ENCODE measurements at places on chromosomes 6 and 20.

GRCh38 chr6:168433898-168434297, 7.1 kb upstream of the SMOC2 start:
- DNase-seq = no peak

DNA sequence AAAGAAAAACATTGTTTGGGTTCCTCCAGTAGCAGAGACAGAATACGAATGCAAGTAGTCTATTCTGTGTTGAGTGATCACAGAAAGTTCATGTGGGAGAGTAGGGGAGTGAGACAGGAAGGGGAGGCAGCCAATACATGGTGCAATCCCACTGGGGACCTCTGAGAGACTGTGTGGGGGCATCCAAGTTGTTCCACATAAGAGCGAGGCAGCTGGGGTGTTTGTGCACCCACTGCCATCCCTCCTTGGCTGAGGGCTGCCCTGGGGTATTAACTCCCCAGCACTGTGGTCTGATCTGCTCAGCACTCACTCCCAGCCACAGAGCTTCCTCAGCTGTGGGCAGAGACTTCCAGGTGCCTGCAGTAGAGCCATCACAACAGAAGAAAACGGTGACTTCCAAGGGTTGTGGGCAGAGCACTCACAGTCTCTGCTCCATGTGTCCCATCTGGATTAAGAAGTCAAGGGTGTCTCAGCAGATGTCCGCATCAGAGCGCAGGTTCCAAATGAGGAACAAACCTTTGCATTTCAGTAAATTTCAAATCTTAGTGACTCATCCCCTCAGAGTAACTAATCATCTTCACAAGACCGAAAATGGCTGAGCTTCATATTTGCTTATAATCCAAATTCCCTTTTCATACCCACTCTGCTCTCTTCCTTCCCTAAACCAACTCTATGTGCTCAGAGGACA, 101.9 kb upstream of the NAA20 start:
- no peak for DNase-seq

- no peak for DNase-seq
Observed at GRCh38 chr6:50030350-50030749, 8.6 kb upstream of the DEFB110 start.

DNA sequence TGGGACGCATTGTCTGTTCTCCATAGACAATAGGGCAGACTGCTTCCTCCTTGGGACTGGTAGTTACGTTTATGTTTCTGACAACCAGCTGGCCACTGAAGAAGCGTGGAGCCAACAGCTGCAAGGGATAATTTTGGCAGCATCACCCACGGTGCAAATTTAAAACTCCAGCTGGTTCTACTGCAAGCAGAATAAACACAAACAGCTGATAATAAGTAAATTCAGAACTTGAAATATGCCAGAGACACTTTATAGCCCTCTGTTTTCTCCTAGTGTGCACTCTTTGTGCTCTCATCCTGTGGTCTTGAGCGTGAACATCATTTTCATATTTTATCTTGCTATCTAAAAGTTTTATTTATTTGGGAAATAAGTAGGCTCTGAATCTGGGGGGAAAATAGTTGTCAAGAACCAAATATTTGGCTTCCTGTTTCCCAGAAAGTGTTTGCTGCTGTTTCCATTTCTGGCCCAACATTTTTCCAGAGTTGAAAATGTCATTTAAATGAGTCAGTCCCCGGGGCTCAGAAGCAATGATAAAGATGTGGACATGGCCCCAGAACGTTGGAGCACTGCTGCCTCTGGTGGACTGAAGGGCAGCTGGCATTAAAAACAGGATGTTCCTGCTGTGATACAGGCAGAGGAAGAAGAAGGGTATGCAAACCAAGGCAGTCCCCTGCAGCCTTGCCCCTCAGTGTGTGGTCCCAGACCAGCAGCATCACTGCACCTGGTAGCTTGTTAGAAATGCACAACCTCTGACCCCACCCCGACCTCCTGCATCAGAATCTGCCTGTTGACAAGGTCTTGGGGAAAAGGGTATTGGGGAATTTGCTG, 12.5 kb upstream of the THBD start:
- peak; percentile 46 for DNase-seq

All from iPS-NIHi11 (cell line).